ENCODE measurements at places on chromosomes 5 and 9.

DNA sequence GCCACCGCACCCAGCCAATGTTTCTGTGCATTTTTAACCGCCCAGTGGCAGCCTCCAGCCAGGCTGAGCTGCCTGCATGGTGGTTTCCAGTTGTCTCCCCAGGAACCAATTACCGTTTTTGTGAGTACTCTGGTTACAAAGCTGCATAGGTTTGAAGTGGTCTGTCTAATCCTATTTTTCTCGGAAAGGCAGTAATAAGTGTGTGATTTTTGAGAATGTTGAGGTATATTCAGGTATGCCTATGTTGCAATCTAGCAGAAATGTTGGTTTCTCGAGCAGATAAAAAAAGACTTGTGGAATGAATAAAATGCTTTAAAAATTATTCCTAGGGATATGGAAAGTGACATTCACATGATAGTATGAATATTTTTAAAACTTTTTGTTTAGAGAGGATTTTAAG lies 41.5 kb upstream of the ANKH start:
- DNase-seq = no peak

GRCh38 chr9:99140685-99141314 lies 35.9 kb downstream of the TGFBR1 start:
- DNase-seq = peak; percentile 23

GRCh38 chr9:38389313-38389712 lies 3.2 kb upstream of the ALDH1B1 start:
- DNase-seq = no peak

GRCh38 chr9:136326061-136326760 lies 1.1 kb upstream of the GPSM1 start:
- no peak for DNase-seq

GRCh38 chr5:1527533-1528205 lies 3.9 kb upstream of the LPCAT1 start:
- no peak for DNase-seq

DNA sequence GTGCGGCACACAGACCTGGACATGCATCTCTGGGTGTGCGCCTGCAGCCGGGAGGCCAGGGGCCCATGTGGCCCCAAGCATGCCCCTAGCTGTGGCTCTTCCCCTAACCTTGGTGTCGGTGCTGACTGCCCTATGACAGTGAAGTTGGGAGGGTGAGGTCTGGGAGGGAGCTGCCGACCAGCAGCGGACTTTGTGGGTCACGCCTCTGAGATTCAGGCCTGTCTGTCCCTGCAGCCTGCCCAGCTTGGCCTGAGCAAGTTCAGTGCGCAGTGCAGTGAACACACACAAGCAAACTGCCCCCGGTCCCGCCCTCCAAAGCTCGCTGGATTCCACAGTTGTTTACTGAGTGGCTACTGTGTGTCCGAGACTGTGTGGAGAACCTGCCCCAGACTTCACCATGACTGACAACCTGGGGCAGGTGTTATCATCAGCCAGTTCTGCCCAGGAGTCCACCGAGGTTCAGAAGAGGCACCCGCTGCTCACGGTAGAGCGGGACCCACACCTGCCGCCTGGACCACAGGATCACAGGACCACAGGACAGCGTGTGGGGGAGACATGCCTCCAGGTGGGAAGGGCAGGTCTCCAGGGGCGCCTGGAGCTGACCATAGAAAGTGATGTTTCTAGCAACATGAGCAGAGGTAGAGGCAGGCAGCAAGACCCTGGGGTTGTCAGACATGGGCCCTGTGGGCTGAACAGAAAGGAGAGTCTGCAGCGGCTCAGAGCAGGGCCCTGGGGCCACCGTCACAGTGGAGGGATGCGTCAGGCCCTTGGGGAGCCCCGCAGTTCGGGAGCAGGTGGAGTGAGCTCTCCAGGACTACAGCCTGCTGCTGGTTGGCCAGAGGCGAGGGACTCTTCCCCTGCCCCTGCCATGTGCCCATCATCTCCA lies 105.1 kb downstream of the PHF2 start:
- DNase-seq = no peak

DNA sequence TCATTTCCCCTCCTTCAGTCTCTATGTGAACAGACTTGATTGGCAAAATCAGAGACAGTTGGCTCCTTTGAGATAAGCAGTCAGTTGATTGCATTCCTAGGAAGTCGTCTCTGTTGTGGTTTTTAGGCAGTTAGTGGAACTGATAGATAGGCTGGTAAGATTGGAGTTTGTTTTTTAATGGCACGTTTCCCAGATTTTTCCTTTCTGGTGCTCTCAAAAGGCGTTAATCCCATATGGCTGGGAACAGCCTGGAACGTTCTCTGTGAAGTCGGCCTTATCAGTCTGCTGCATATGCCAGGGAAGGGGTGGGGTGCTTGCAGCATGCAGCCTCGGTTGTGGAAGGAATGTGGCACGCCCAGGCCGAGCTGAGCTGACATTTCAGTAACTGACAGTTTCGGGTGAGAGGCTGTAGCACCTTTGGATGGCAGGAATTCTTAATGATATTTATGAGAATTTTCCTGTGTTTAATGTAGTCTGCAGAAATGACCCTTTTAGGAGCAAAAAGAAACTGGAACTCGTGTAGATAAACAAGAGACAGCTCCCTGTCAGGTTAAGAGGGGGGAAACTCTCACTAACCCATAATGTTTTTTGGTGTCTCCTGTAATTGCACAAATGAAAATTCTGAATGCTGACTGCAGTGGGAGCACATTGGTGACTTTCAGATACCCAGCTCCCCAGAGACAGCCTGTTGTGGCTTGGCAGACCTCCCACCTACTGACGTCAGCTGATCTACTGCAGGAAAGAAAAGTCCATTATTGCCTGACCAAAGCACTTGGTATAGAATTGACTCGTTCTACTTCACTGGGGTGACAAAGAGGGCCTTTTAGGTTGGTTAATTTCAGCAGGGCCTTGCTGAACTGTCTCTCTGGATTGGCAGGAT lies 6.3 kb downstream of the SPTAN1 start:
- no peak for DNase-seq

GRCh38 chr5:151212406-151212798 lies 11.5 kb downstream of the CCDC69 start:
- peak; percentile 20 for DNase-seq

DNA sequence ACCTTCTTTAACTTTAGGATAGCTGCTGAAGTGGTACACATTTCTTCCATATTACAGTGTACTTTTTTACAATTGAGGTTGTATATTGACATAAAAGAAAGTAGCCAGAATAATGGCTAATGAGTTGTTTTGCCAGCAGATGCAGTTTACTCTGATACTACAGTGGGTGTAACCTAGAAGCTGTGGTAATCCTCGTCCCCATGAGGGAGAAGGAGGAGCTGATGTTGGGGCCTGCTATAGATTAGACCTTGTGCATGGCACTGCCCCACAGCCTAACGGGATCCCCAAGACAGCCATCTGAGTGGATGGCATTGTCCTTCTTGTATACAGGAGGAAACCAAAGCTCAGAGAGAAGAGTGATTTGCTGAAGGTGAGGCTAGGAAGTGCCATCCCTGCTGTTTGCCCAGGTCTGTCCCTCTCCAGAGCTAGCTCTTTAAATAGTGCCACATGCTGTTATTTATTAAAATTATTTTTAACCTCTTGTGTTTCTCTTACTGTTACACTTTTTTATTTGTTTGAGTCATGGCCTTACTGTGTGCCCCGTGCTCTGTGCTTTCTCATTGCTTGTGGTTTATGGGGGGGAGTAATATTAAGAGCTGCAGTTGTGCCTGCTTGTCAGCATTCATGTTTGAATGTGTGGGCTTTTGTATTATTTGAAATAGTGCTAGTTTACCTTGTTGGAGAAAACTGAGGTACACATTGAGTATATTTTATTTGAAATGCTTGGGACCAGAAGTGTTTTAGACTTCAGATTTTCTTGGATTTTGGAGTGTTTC lies 65.3 kb downstream of the ICE1 start:
- no peak for DNase-seq

DNA sequence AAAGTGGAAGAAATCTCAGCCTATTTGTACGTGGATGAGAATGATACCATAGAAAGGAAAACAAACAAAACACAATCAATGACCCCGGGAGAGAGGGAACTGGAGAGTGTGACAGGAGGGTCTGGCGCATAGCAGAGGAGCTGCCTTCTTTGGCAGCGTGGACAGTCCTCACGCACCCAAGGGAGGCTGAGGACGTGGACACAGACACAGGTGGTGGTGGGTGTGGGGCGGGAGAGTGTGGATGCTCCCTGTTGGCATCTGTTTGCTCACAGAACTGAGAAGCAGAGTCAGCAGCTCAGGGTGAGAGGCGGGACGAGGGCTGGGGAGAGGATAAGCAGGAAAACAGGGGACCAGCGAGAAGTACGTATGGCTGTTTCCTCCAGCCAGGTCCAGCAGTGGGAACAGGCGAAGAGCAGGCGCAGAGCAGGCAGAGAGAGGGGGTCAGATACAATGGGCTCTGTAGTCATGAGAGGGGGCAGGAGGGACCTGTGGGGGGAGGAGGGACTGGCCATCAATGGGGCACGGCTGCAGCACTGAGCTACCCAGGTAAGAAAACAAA lies 10.0 kb downstream of the CMBL start:
- DNase-seq = no peak

DNA sequence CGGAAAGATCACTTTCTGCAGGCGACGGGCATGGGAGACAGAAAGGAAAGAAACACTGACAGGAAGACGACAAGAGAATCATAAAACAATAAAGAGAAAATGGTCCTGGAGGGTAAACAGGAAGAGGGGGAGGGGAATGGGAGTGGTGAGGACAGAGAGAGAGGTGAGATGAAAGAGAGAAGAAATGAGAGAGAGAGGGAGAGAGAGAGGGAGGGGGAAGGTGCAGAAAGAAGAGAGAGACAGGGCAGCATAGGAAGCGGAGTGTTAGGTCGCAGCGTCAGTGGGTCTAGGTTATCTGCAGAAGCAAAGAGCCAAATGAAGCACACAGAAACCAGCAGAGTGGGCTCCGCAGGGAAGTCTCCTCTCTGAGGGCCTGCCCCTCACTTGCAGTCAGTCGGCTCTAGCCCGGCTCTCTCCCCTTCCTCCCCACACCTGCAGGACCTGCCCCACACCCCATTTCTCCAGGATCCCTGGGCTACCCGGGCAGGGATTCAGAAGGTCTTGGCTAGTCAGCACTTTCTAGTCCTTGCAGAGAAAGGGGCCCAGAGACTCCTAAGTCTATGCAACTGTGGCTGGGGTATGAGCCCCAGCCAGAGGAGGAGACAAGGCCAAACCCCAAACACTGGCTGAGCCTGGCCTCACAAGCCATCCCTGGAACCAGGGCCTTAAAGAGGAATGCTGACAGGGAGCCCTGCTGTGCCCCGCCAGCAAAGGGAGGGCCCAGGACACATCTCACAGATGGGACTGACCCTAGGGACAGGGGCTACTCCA lies 29.7 kb upstream of the MEIKIN start:
- peak; percentile 42 for DNase-seq

- DNase-seq = no peak
These were observed 13.5 kb upstream of the NRARP start for GRCh38 chr9:137315581-137316011.

GRCh38 chr5:81924442-81924841 lies 47.4 kb upstream of the ATG10 start:
- no peak for DNase-seq

- DNase-seq = no peak
These were observed 47.3 kb downstream of the LIFR start for GRCh38 chr5:38509185-38509584.

DNA sequence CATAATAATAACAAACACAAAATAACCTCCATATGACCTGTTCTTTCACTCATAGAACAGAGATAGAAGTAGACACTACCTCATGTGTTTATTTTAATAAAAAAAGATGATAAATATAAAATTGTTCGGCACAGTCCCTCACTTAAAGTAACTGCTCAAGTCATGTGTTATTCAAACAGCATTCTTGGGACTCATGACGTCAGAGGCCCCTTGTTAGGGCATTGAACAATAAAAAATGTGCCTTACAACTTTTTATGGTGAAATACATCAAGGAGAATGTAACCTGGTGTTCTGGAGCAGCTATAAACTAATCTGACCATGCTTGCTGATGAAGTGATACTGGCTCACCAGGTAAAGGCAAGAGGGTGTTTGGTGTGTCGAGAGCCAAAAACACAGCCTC lies 12.2 kb upstream of the NDFIP1 start:
- no peak for DNase-seq

DNA sequence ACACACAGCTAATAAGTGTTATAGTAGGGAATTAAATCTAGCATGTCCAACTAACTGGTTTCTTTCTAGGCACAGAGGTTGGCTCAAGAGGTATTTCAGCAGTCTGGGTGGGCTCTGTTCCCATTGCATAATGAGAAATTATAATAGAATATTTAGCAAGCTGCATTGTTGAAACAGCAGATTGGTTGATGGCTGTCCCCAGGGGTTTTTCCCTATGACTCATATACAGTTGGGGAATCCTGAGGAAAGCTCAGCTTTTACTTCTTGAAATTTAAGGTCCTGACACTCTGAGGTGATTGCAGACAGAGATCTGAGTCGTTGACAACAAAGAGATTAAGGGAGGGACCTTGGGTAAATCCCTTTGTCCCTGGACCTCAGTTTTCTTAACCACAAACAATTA lies 38.3 kb upstream of the TNFSF8 start:
- no peak for DNase-seq

DNA sequence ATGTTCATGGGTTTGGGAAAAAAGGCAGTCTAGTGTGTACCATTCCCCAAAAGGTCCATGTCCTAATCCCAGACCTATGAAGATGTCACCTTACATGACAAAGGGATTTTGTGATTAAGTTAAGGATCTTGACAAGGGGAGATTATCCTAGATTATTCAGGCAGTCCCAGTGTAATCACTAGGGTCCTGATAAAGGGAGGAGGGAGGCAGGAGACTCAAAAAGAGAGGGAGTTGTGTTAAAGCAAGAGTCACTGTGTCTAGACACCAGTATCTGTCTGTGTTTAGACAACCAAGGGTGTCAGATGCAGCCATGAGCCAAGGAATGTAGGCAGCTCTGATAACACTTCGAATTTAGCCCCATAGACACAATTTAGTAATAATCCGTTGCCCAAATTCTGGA lies 49.5 kb downstream of the DPYSL3 start:
- no peak for DNase-seq

GRCh38 chr5:170248172-170248930 lies 15.6 kb downstream of the C5orf58 start:
- DNase-seq = no peak

- DNase-seq = no peak
These were observed 15.9 kb downstream of the PPP2R2B start for GRCh38 chr5:146862641-146863040.

- no peak for DNase-seq
These were observed 36.6 kb downstream of the DROSHA start for GRCh38 chr5:31495336-31495735.

- DNase-seq = no peak
These were observed 39.3 kb upstream of the TDRD7 start for GRCh38 chr9:97372580-97372979.

DNA sequence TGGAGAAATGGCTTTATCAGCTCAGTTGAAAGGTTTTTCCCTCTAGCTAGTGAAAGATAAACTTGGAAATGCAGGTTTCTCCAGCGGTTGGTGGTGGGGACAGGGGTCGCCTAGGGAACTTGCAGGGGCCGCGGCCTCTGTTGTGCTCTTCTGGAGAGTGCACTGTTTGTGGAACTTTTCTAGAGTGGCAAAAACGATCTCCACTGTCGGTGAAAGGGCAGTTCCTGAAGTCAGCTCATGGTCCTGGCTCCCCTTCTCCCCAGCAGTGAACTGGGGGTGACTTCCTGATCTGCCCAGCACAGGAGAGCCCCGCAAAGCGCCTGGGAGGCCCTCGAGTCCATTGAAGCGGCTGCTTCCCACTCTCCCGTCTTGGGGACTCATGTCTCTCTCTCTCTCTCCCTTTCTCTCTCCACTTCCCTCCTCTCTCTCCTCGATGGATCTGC lies 3.2 kb downstream of the IRX1 start:
- no peak for DNase-seq
